ENCODE measurements at places on chromosomes 2 and 18.

DNA sequence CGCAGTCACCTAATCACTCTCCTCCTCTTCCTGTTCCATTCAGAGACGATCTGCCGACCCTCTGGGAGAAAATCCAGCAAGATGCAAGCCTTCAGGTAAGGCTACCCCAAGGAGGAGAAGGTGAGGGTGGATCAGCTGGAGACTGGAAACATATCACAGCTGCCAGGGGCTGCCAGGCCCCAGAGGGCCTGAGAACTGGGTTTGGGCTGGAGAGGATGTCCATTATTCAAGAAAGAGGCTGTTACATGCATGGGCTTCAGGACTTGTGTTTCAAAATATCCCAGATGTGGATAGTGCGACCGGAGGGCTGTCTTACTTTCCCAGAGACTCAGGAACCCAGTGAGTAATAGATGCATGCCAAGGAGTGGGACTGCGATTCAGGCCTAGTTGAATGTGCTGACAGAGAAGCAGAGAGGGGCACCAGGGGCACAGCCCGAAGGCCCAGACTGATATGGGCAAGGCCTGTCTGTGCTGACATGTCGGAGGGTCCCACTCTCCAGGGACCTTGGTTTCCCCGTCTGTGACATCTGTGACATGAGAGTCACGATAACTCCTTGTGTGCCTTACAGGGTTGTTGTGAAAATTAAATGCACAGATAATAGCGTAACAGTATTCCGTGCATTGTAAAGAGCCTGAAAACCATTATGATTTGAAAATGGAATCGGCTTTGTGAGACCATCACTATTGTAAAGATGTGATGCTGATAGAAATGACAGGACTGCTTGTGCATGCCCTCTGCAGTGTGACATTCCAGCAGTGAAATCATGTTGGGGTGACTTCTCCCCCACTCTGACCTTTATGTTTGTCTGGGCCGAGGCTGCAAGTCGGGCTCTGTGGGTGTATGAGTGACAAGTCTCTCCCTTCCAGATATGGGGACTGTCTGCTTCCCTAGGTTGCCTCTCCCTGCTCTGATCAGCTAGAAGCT is 510 bp downstream of the IL1RN start:
- no peak for DNase-seq

DNA sequence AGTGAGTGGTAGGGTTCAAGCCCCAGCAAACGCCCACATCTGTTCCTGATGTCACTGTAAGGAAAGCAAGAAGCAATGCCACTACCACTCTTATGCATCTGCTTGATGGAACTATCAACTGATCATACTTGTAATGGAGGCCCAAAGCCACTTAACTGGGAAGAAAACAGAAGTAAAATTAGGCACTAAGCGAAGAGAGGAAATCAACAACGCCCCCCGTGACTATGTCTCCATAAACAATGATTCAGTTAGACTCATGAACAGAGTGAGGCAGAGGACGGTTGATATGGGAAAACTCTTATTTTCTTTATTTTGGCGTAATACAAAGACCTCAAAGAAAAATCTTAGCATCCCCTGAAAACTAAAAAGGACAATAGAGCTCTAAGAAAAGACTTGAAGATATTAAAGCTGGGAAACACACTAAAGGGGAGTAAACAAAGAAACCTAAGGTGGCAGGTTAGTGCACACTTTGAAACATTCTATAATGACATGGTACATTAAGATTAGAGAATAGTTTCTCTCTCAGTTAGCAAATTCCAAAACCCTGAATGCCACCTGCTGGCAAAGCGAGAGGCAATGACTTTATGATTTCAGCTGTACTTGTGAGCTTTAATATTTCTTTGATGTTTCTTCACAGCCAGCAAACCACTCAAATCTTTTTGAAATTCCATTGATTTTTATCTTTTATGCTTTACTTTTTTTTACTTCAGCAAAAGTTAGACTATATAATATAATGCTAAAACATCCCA is 86.5 kb downstream of the LRP2 start:
- no peak for DNase-seq

DNA sequence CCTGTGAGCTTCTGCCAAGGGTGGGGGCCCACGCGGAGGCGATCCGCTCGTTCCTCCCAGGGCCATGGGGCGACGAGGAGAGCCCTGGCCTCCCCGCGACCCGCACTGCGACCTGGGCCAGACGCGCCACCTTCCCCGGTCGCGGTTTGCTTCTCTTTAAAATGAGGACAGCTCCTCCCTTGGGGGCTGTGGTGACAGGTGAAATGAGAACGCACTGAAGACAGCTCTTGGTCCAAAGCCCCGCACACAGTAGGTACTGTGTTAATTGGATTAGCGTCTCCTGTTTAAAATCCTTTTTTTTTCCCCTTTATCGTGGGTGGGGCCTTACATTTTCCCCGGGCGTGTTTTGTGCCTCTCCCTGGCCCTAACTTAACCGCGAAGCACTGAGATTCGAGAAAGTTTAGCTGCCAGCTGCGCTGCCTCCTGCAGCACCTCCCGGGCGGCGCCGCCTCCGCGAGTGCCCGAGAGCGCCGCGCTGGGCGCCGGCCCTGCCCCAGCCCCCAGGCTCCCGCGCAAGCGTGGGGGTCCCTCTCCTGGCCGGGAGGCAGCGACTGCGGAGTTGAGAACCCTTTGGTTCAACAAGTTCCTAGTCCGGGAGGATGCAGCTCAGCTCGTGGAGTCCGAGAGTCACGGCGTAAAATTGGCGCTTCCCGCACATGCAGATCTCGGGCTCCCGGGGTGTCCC is 1.1 kb downstream of the HPCAL1 start:
- peak; percentile 10 for DNase-seq

- no peak for DNase-seq
Observed at GRCh38 chr2:64766841-64767669, 113.3 kb upstream of the SERTAD2 start.

DNA sequence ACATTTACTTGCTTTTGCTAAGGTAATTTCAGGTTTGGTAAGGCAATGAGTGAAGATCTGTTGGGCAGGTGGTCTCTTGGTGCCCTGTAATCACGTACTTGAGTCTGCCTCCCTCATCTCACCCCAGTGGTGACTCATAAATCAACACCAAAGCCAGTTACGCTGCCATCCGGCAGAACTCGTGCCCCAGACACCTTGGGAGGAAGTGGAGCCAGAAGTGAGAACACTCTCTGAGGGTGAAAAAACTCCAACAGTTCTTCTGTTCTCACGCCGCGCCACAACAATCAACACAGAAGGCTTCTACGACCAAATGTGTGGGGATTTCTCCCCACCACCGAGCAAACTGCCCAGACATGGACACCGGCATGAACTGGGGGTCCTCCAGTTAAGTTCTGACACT is 206.2 kb downstream of the ARL4C start:
- peak; percentile 99 for DNase-seq

DNA sequence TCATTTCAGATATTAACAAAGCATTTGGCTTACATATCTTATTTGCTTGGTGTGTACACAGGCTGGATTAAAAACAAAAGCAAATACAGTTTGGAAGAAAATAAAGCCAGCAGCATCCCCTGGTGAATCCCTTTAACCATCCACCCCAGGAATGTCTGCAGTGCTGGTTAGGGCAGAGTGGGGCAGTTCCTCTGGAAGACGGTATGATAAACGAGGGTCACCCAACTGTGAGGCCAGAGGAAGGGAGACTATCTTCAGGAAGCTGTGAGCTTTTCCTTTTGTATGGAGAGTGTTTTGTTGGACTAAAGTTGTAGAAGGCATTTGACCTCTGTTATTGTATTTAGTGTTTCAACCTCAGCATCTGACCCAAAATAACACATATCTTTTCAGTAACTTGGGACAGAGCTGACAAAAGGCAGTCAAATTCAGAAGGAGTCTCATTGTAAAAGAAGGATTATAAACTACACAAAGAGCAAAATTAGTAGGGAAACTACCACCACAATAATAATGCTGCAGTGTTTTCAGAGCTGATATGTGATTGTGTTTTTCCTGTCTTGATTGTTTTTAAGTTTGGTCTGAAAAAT is 159.1 kb downstream of the FMNL2 start:
- no peak for DNase-seq

- DNase-seq = no peak
Observed at GRCh38 chr2:8636041-8636491, 45.8 kb upstream of the ID2 start.

GRCh38 chr2:82320296-82320695 is 2015.7 kb upstream of the LRRTM1 start:
- no peak for DNase-seq

GRCh38 chr2:69164061-69164778 is 151.2 kb downstream of the ANTXR1 start:
- DNase-seq = no peak

- DNase-seq = no peak
Observed at GRCh38 chr2:201267278-201268030, 7.1 kb downstream of the CASP8 start.

DNA sequence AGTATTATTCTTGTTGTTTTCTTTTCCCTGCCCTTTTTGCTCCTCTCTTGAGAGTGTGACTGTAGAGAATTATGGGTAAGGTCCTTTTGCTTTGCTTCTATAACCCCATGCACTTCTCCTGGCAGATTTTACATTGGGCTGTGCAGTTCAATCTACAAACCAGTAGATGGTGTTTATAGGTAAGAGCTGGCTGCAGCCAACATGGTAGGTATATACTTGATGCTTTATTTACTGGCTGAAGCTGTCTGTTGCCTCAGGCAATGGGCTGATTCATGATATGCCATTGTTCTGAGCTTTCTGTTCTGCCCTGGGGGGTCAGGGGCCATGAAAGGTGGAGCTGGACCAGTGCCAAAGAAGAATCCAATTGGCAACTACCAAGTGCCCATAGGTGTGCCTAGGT is 48.3 kb upstream of the MYL1 start:
- DNase-seq = no peak

DNA sequence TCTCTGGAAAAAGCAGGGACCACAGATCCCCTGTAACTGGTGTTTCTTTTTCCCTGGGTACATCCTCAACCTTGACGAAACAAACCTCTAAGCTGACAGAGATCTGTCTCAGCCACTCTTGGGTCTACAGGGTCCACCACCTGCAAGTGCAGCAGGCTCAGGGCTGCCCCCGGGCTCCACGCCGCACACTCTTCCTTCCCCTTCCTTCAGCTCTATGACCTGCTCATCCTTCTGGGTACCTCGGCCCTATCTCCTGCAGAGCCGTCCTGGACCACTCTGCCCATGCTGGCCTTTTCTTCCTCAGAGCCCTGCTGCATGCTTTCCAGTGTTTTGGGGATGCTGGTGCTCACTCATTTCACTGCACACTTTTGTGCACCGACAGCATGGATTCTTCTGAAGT is 27.5 kb downstream of the TUBB6 start:
- DNase-seq = no peak

GRCh38 chr2:33077844-33078243 is 131.1 kb downstream of the LTBP1 start:
- peak; percentile 13 for DNase-seq

- DNase-seq = no peak
Observed at GRCh38 chr2:205524656-205525055, 157.6 kb upstream of the NRP2 start.

DNA sequence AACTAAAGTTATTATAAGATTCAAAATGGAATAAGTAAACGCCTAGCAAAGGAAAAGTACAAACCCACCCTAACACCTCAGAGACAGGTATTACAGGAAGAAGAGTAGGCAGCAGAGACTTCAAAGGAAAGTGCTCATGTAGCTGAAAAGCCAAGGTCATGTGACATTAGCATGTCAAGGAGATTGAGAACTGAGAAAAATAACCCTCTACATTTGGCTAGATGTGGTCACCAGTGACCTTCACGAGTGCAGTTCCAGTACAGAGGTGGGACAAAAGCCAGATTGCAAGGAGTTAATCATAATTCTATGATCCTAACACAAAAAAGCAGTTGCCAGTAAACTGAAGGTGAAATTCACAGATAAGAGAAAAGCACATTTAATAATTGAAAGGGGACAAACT is 252.7 kb downstream of the ZEB2 start:
- DNase-seq = peak; percentile 20

DNA sequence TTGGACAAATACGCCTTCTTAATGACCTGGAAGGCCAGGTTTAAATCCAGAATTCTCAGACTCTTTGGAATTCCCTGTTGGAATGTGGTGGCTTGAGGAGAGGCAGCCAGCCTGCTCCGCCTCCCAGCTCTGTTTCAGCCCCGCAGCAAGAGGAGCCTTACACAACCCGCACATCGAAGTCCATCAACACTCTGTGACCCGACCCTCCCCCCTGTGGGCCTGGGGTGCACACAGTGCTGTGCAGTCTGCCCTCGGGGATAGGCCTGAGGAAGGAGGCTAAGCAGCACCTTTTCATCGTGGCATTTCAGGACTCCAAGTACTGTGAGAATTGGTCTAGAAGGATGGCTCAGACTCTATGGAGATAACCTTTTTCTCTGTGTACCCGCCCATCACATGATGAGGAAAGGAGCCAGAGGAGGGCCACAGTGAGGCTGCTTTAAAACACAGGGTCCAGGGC is 73.7 kb downstream of the GREB1L start:
- no peak for DNase-seq

- DNase-seq = no peak
Observed at GRCh38 chr2:37507703-37508102, 163.3 kb downstream of the QPCT start.

DNA sequence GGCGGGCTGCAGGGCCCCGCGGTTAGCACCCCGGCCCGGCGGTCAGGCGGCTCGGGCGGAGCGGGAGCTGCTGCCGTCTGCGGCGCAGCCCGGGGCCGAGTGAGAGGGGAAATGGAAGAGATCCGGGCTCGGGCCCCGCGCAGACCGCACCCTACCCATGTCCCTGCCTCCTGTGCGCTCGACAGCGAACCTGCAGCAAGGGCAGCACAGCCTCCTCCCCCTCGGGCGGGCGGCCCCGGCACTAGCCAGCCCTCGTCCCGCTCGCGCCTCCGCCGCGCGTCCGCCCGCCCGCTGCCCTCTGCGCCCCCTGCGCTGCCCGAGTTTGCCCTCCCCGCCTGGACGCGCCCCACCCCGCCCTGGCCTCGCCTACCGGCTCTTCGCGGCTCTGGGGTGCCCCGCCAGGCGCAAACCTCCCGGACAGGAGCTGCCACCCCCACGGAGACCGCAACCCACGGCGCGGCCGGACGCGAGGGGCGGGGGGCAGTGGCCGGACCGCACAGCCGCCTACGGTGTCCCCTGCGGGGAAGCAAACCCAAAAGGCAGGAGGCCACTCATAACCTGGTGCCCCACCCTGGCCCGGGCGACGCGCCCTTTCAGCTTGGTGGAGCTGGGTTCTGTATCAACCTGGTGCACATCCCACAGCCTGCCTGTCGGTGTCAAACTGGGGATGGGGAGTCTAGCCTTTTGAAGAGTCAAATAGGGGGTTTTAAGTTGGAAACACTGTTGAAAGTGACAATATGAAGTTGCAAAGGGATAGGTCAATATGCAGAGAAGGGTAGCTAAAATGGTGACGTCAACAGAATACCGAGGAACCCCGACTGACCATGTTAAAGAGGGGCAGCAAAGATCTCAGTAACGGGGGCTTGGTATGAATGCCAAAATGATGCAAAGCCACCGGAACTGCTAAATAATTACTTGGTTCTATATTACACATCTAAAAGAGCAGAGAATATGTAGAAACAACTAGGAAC is at the start of gene IHH:
Gene IHH, minus strand, starts transcription at position 101 of the 971 bp plus-strand sequence. CDS start 454 bp downstream, outside the sequence.
- no peak for DNase-seq
